Caco-2 (cell line): ENCODE measurements at places on chromosomes 5 and 9. TPM values are rescaled to one million over a fixed set of nuclear protein-coding genes. Genes with fewer than 3 reads are reported as not detected.

DNA sequence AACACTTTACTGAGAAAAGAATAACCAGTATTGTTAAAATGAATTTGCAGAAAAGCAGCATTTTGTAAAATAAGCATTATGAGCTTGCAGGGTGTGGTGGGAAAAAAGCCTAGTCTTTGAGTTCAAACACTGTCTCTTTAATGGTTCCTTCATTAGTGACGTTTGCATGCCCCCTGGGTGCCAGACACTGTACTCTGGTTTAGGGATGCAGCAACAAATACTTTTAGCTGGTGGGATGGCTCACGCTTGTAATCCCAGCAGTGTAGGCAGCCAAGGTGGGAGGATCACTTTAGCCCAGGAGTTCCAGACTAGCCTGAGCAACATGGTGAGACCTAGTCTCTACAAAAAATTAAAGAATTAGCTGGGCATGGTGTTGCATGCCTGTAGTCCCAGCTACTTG is 62.3 kb downstream of the MAST4 start:
- DNase-seq: no peak
- H3K4me3 ChIP-seq: no peak overlapping the region
- H3K27me3 ChIP-seq: no peaks in the 10 kb centered on the region; the same call in 1 of the 2 replicates

DNA sequence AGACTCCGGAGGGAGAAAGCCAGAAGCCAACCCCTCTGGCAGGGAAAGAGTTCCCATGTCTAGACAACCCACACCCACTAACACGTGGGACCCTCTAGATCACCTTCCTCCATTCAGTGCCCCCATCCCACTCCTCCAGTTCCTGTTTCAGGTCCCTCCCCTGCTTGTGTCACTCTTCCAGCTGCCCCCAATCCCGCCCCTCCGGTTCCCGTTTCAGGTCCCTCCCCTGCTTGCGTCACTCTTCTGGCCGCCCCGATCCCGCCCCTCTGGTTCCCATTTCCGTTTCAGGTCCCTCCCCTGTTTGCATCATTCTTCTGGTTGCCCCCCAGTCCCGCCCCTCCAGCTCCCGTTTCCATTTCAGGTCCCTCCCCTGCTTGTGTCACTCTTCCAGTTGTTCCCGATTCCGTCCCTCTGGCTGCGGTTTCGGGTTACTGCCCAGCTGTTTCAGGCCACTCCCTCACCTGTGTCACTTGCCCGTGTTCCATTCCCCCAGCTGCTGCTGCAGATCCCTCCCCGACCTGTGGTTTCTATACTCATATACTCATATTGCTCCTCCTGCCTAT is 64.8 kb upstream of the RANBP6 start:
- H3K4me1 ChIP-seq: peaks cover 11% of the 10 kb centered on the region
- H3K4me3 ChIP-seq: peak overlapping the region; percentile 46
- H3K36me3 ChIP-seq: no peaks in the 10 kb centered on the region
- peak; percentile 96 for DNase-seq

- H3K27ac ChIP-seq: no peak overlapping the region
- no peak overlapping the region for H3K4me3 ChIP-seq
- DNase-seq: no peak
- H3K4me1 ChIP-seq: no peaks in the 10 kb centered on the region
- H3K36me3 ChIP-seq: no peaks in the 10 kb centered on the region
Observed at GRCh38 chr9:98924946-98925820, 18.5 kb upstream of the COL15A1 start.

- peak; percentile 63 for DNase-seq
- no peaks in the 10 kb centered on the region for H3K27me3 ChIP-seq
- no peak overlapping the region for H3K27ac ChIP-seq
- H3K4me1 ChIP-seq: no peaks in the 10 kb centered on the region; the same call in 1 of the 2 replicates
- H3K4me3 ChIP-seq: no peak overlapping the region
Observed at GRCh38 chr5:136174021-136174659, 18.8 kb downstream of the SMIM32 start.

The CBY3 gene
- 0.68 and 1.3 TPM in 2 replicates for total RNA-seq

DNA sequence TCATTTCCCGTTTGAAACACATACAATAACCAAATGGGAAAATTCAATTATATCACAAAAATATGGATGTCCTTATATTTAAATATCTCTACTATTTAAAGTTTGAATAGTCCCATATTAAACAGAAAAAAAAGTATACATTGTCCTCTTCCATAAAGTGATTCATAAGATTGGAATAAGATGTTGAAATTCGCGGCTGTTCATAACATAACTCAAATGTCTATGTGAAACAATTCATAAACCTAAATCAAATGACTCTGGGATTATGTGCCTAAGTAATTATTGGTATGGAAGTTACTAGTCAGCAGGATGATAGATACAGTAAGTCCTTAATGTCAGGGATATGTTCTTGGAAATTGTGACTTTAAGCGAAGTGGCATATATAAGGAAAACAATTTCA is 3.9 kb upstream of the EFNA5 start:
- no peak for DNase-seq
- no peaks in the 10 kb centered on the region for H3K36me3 ChIP-seq
- peaks cover 2% of the 10 kb centered on the region; the same call in 1 of the 2 replicates for H3K27me3 ChIP-seq

The PRUNE2 gene
- 3.5 and 3.7 TPM in 2 replicates for total RNA-seq

DNA sequence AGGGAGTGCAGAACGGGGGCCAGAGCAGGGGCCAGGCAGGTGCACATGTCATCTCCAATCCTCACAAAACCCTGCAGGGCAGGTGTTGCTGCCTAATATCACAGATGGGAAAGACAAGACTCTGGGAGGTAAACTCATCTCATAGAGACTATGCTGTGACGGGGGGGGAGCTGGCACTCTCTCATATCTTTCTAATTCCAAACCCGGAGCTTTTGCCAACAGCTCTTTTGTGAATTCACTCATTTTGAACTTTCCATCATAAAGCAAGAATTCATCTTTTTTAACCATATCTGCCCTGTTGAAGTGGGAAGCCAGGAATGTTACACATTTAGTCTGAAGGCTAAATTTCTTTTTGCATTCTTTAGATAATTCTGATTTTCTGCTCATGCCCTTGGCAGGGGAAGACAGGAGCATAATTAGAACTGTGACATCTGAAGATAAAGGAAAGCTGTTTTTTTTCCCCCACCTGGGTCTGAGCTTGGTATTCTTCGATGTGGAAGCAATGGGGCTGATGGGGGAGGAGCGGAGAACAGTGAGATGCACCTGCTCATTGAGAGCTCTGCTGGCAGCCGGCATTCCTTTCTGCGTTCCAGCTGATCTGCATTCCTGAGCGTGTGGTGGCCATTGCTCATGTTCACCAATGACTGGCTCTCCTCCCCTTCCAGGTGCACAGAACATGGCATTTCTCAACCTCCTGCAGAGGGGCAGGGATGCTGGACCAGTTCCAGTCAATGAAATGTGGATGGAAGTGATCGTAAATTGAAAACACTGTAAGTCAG is 159.2 kb downstream of the NSG2 start:
- peaks cover 5% of the 10 kb centered on the region; the same call in 1 of the 2 replicates for H3K4me1 ChIP-seq
- DNase-seq: peak; percentile 74
- no peak overlapping the region for H3K4me3 ChIP-seq
- no peak overlapping the region for H3K27ac ChIP-seq
- no peaks in the 10 kb centered on the region for H3K27me3 ChIP-seq

DNA sequence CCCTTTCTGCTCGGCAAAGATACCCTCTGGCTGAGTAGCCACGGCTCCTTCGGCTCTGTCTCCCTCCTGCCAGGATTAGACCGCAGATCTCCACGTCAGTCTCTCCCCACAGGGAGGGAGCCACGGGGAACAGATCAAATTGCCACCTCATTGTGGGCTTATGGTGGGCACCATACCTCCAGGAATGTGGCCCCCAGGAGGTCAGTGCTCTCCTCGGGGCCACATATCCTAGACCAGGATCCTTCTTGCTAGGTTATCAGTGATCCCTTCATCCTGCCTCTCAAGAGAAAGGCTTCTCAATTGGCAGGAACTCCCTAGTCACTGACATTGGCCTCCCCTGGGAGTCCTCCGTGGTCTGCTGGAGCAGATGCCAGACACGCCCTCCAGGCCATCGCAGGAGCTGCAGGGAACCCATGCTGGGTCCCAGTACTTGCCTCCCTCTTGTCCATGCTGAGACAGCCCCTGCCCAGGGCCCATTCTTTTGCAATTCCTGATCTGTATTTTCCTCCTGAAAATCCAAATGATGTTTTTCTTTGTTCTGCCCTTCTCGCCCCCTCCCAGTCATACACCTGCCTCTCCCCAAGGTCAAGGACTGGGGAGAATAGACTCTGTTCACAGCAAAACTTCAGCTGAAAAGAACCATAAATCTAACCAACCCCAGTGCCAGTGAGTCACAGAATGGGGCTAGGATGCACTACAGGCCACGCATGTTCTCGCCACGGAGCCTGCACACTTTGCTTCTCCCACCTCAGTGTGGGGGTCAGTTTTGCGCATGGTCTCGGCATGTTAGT is 31.6 kb upstream of the ENHO start:
- H3K36me3 ChIP-seq: no peaks in the 10 kb centered on the region
- DNase-seq: peak; percentile 14
- H3K4me3 ChIP-seq: no peak overlapping the region

DNA sequence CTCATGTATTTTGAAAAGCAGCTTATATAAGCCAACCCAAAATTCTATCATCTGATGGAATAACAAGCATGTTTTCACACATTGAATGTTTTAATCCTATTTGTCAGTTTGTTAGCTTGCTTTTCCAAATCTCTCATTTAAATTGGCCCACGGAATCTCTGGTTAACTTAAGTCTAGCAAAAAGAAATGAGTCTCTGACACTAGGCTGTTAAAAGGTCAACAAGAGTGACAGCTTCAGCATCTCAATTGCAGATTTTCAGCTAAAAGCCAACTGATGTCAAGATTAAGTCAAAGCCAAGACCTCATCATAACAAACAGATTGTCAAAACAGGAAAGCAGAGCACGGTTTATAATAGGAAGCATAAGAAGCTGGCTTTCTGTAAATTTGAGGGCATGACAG is 49.4 kb upstream of the CDH9 start:
- no peaks in the 10 kb centered on the region for H3K36me3 ChIP-seq
- H3K27ac ChIP-seq: no peak overlapping the region
- no peaks in the 10 kb centered on the region for H3K4me1 ChIP-seq
- no peak for DNase-seq

The C9orf50 gene
- not detected in 2 replicates for total RNA-seq

GRCh38 chr5:84287951-84288350 is 96.7 kb downstream of the EDIL3 start:
- no peaks in the 10 kb centered on the region for H3K36me3 ChIP-seq
- H3K4me1 ChIP-seq: no peaks in the 10 kb centered on the region
- H3K27me3 ChIP-seq: no peaks in the 10 kb centered on the region
- DNase-seq: no peak
- no peak overlapping the region for H3K27ac ChIP-seq

The JAKMIP2 gene
- total RNA-seq: 0.58 and 1.2 TPM in 2 replicates

- no peaks in the 10 kb centered on the region for H3K36me3 ChIP-seq
- H3K27me3 ChIP-seq: no peaks in the 10 kb centered on the region
- no peak overlapping the region for H3K4me3 ChIP-seq
- H3K4me1 ChIP-seq: no peaks in the 10 kb centered on the region
Observed at GRCh38 chr5:109170629-109171350, 239.0 kb downstream of the PJA2 start.

DNA sequence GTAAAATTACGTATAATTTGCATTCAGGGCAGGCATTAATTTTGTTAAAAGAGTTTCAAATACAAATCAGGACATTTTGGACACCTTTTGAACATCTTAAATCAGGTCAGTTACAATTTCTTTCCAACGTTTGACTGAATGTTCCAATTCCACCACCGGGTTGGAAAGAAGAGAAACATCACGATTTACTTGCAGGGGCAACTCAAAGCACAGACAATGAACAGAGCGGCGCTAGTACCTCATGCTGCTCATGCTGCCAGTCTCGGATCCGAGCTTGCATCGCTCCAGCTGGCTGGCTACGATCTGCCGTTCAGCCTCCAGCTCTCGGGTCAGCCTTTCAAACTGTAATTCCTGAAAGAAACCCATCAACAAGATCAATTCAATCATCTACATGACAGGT is 339.5 kb downstream of the CTNND2 start:
- H3K27ac ChIP-seq: no peak overlapping the region
- no peaks in the 10 kb centered on the region for H3K4me1 ChIP-seq
- no peak overlapping the region for H3K4me3 ChIP-seq
- DNase-seq: no peak

GRCh38 chr5:115831163-115831768 is 10.1 kb downstream of the ATG12 start:
- H3K27me3 ChIP-seq: no peaks in the 10 kb centered on the region
- no peaks in the 10 kb centered on the region for H3K4me1 ChIP-seq
- no peak overlapping the region for H3K27ac ChIP-seq
- H3K36me3 ChIP-seq: no peaks in the 10 kb centered on the region; the same call in 1 of the 2 replicates
- no peak overlapping the region for H3K4me3 ChIP-seq
- DNase-seq: no peak

The CDX1 gene
- 0.29 and 0.65 TPM in 2 replicates for total RNA-seq

DNA sequence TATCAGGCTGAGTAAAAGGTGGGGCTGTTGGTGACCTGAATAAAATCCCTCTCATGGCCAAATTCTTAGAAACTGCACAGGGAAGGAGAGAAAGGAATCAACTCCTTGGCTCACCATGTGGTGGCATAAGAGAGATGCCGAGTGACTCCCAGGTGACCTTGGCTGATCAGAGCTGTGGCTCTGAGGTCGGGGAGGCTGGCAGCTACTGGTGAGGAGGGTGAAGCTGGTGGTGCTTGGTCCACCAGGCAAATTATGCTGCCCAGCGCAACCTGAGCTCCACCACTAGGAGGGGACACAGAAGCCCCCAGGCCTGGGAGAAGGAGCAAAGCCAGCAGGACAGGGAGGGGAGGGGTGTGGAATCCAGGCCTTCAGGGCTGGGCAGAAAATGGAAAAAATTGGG is 111.2 kb upstream of the IL12B start:
- H3K4me3 ChIP-seq: no peak overlapping the region
- H3K4me1 ChIP-seq: no peaks in the 10 kb centered on the region
- no peaks in the 10 kb centered on the region for H3K36me3 ChIP-seq
- peak; percentile 20 for DNase-seq
- H3K27ac ChIP-seq: no peak overlapping the region

The NIM1K gene
- total RNA-seq: 0.14 TPM in 1 of 2 replicates, not detected in the other

The FREM1 gene
- total RNA-seq: 0.50 and 0.67 TPM in 2 replicates

GRCh38 chr5:149413477-149414210 is 34.6 kb upstream of the IL17B start:
- no peak overlapping the region for H3K4me3 ChIP-seq
- no peak overlapping the region for H3K27ac ChIP-seq

DNA sequence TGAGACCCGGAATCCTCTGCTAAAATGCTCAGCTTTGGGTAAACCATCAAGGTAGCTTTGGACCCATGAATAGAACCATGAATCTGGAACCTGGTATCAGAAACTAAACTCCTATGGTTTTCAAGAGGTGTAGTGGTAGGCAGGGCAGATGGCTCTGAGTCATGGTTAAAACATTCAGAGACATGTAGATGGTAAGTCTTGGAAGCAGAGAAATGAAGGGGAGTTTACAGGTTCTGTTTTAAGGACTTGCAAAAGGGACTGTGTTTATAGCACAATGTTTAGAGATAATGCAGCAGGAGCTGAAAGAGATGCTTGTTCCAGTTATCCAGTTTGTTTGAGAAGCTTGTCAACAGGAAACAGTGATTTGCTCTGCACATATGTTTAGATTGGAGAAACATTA is 36.0 kb upstream of the FBN2 start:
- no peak for DNase-seq
- no peak overlapping the region for H3K27ac ChIP-seq
- H3K4me3 ChIP-seq: no peak overlapping the region
- no peaks in the 10 kb centered on the region for H3K27me3 ChIP-seq
- peaks cover 8% of the 10 kb centered on the region; the same call in 1 of the 2 replicates for H3K4me1 ChIP-seq
- no peaks in the 10 kb centered on the region for H3K36me3 ChIP-seq

The SLC2A6 gene
- 7.1 and 8.4 TPM in 2 replicates for total RNA-seq

- H3K36me3 ChIP-seq: no peaks in the 10 kb centered on the region
- no peak overlapping the region for H3K4me3 ChIP-seq
- no peaks in the 10 kb centered on the region for H3K4me1 ChIP-seq
Observed at GRCh38 chr5:37724395-37725125, 115.3 kb downstream of the GDNF start.
